ENCODE measurements at places on chromosomes 5 and 9.

- no peak for DNase-seq
Measured at GRCh38 chr9:36698984-36699383, 126.3 kb downstream of the MELK start.

GRCh38 chr5:147935032-147935431 lies 28.7 kb upstream of the C5orf46 start:
- DNase-seq, result peak; percentile 39

DNA sequence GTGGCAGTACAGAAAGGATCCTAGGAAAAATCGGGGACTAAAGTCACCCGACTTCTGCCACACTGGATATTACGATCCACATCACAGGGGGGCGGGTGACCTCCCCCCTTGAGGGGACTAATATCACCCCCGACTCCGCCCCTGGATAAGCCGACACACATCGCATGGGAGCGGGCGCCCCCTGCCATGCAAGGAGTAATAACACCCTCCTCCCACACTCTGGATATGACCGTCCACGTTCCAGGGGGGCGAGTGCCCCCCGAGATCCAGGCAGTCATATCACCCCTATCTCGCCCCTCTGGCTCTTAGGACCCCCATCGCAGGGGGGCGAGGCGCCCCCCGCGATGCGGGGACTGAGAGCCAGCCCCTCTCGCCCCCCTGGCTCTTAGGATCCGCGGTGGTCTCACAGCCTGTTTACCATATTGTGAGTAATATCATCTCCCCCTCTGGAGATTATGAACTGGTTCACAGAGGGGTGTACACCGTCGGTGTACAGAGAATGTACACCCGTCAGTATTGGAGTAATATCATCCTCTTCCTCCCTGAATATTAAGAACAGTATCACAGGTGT lies 423.0 kb downstream of the DIRAS2 start:
- DNase-seq, result peak; percentile 1

DNA sequence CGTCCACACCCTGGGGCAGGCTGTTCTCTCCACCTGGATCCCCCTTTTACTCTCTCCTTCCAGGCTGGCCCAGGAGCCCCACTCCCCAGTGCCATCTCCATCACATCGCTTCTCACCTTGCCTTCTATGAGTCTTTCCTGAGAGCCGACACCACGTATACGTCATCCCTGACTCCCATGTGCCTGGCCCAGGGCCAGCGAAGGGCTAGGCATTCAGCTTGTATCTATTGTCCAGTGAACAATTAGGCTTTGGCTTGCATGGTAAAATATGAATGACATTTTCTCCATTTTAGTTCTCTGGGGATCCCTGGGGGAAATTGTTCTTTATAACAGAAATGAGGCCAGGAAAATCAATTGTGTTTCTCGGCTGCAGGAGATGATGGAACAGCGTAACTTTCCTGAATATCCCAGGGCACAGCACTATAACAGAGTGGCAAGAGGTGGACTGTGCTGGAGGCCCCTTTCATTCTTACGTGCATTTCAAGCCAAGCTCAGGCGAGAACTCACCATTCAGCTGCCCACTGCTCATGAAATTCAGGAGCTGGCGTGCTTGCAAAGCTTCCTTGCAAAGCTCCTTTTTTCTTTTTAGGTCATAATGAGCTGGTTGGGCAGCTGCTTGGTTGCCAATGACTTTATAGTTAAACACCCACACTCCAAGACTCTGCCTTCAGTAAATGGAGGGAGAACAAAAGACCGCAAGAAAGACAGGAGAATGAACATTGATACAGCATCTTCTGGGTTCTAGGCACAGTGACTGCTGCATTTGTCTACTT lies 37.7 kb downstream of the NSG2 start:
- no peak for DNase-seq

DNA sequence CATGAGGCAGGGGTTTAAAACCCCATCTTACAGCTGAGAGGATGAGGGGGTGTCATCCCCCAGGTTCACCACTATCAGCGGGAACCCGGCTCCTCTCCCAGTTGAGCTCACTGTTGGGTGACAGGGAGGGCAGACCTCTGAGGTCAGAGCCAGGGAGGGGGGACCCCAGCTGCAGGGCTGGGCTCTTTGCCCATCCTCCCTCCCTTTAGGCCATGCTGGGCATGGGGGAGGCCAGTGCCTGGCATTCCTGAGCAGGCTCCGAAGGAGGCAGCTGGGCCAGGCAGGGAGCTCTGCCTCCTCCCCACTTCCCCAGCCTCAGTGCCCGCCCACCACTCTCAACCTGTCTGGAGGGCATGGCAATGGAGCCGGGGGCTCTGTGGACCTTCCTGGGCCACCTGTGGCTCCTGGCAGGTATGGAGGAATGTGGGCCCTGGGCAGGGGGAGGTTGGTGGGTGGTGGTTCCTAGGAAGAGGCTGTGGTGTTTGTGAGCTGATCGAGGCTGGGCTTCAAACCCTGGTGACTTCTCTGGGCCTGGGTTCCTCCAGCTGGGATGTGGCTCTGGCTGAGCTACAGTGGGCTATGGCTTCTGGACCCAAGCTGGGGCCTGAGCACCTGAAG lies 12.6 kb downstream of the CRB2 start:
- no peak for DNase-seq

- DNase-seq, result no peak
Measured at GRCh38 chr5:43712081-43712480, 109.1 kb downstream of the NNT start.

DNA sequence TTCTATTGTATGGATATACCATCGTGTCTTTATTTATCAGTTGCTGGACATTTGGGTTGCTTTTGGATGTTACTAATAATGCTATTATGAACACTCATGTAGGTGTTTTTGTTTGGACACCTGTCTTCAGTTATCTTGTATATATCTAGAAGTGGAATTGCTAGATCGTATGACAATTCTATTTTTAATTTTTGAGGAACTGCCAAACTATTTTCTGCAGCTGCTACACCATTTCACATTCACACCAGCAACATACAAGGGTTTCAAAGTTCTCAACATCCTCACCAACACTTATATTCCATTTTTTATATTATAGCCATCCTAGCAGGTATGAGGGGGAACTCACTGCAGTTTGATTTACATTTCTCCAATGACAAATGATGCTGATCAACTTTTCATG lies 324.6 kb downstream of the CAAP1 start:
- DNase-seq, result no peak

- DNase-seq, result no peak
Measured at GRCh38 chr5:173175523-173175922, 31.2 kb downstream of the BNIP1 start.

DNA sequence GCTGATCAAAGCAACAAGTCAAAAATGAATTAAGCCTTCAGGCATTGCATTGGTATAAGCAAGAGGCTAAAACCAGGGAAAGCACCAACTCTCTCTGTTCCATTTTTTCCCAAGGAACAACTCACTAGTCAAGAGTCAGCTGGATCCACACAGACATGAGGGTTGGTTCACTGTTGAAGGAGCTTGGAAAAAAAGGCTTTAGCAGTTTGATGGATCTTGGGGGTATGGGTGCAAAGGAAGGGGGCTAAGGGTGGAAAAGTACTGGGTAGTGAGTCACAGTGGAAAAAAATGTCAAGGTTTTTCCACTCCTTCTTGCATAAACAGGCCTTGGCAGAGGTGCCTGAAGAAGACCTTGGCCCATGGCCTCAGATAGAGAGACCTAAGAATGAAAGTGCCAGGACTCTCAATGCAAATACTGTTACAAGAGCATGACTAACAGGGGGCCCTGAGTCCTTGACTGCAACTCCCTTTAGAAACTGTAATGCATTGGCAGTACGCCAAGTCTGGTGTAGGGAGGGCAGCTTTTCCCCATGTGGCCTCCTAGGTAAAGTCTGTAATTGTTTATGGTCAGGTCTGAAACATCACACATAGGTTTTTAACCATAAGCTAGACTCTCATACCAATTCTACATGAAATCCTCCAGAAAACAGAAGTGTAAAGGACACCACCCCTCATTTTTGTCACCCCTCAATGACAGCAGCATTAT lies 23.7 kb downstream of the ACTL7A start:
- DNase-seq, result peak; percentile 72

DNA sequence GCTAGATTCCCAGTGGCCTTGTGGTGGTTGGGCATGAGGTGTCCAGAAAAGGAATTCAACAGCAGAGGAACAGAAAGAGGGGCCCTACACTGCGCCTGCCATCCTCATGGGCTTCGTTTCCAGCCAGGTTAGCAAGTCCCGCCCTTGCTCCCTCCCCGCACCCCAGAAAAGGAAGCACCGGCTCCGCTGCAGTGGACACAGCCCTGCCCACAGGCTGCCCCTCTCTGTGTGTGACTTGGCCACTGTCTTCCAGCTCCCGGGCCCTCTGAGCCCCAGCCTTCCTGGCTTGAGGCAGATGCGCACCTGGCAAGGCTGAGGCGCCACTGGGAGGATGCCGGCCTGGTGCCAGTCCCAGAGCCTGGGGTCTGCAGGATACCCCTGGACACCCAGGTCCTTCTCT lies 305.0 kb upstream of the IRX4 start:
- DNase-seq, result no peak

DNA sequence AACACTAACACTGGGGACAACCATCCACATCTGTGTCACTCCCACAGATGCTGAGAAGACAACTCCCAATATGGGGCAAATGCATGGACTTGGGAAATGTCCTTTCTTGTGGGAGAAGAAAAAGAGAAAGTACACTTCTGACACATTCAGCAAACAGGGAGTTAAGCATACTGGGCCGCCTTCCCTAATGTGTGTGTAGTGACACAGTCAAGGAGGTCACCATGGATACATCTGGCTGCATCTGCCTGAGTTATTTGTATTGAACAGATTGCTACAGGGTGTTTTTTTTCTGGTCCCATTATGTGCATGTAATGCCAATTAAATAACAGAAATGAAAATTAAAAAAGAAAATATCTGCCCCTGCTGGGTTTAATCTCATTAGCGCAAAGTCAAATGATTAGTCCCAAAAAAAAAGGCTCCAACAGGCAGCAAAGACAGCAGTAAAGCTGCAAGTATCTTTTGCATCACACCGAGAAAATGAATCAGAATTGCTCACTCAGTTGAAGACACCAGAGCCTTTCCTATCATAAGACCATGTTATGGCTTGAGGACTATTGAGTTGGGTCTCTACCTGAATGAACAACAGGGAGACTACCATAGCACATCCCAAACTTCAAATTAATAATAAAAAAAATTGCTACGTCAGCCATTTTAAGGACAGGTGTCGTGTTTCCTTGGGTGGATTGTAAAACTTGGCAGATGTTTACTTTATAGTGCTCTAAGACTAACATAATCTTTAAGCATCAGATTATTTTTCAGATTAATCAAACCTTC lies 395.9 kb downstream of the DTWD2 start:
- no peak for DNase-seq

DNA sequence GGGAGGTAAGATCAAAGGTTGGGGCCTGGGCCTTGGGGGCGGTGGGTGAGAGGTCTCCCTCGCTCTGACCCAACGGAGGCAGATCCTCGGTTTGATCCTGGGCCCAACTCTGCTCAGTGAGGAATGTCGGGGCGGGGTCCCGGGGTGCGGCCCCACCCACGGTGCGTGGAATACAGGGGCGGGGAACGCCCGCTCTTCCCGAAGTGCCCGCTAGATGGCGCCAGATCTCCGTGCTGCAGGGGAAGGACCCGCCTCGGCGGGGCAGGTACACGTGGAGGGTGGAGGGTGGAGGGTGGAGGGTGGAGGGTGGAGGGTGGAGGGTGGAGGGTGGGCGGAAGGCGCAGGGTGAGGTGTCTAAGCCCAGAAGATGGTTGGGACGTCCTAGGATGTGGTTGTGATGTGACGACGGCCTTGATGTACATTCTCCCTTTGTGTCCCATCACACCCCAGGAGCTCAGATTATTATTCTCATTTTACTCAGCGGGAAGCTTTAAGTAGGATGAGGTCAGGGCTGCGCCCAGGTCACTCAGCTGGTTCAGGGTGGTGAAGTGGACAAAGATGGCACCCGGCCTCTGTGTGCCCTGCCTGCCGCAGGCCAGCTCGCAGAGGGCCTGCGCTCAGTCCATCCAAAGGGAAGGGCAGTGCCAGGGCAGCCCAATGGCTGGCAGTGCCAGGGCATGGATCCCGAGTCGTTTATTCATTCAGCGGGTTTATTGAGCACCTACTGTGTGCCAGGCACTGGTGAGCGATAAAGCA lies 9.4 kb upstream of the RPS14 start:
- DNase-seq, result peak; percentile 67

GRCh38 chr5:146376821-146377220 lies 38.2 kb downstream of the POU4F3 start:
- no peak for DNase-seq

DNA sequence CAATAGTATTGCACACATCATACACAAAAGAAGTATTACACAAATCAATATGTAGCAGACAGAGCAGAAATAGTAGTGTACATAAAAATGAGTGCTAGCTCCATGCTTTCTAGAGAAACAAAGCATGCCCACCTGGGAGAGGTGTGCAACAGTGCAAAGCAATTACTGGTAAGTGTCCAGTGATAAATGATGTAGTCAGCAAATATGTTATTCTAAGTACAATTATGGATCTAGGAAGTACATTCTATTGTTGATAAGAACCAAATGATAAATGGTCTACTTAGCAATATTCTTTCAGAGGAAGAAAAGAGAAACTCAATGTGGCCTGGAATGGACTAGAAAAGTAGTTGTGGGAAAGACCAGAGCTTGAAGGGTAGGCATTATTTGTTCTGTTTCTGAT lies 188.6 kb downstream of the HINT1 start:
- no peak for DNase-seq

DNA sequence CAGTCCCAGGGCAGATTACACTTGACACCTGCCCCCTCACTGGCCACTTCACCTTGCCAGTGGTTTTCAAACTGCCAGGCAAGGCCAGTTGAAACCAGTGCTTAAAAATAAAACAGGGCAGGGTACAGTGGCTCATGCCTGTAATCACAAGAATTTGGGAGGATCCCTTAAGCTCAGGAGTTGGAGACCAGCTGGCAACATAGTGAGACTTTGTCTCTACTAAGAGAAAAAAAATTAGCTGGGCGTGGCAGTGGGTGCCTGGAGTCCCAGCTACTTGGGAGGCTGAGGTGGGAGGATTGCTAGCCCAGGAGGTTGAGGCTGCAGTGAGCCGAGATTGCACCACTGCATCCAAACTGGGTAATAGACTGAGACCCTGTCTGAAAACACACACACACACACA lies 58.1 kb downstream of the ROPN1L start:
- no peak for DNase-seq

- no peak for DNase-seq
Measured at GRCh38 chr5:80008995-80009765, 18.1 kb upstream of the MTX3 start.

DNA sequence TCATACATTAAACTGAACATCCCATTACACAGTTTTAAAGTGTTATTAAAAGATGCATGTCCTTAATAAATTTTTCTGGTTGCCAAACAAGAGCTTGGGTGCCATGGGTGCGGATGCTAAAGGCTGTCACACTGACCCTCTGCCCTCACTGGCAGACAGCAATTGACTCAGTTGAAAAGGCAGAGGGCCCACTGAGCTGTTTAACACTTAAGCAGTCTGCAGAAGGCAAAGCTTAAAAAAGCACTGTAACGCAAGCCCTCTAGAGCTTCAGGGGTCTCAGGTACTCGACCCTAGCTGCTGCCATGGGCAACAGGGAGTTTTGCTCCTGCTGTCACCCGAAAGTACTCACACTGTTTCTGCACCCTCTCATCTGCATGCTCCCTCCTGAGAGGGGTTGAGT lies 726.4 kb upstream of the TYRP1 start:
- no peak for DNase-seq
